ENCODE measurements at places on chromosomes 12 and 14. TPM values are rescaled to one million over a fixed set of nuclear protein-coding genes. Genes with fewer than 3 reads are reported as not detected.

The MTHFD1 gene
- total RNA-seq, result 122 TPM

GRCh38 chr12:114888448-114888847, 204.5 kb upstream of the TBX3 start:
- DNase-seq, result no peak

DNA sequence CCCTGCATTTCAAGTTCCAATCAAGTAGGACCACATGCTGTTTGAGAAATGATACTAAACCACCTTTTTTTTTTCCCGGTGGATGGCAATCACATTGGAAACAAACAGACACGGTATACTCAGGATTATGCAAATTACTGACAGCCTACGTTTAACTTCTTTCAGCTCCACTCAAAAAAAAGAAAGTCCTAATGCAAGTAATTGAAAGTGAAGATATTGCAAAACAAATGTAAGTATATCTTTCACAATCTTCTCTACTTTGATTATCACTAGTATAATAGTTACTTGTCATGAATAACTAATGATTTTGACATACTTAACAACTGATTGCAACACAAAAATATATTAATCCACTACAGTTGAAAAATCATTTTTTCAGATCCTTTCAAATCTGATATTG, 2.6 kb upstream of the OSBPL8 start:
- DNase-seq, result no peak

DNA sequence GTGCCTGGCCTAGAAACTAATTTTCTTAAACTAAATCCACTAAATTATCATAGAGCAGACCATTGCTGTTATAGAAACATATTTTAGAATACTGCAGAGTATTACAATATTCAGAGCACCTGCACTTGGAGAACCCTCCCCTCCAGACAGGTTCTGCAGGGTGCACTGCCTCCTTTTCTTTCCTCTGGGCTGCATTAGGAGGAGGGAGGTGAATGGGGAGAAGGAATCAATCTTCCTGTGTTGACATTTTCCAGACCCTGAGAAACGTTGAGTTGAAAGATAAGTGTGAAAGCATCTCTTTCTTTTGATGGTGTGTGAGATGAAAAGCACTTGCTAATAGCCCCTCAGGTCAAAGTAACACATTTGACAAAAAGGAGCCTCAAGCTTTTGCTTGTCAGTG, 7.3 kb downstream of the SYNE2 start:
- DNase-seq, result no peak

The KLRC2 gene
- not detected for total RNA-seq

- DNase-seq, result no peak
Measured at GRCh38 chr14:61486930-61487495, 165.6 kb downstream of the PRKCH start.

The ATF7 gene
- total RNA-seq, result 9.2 TPM

The AKAP3 gene
- total RNA-seq, result 0.06 TPM

DNA sequence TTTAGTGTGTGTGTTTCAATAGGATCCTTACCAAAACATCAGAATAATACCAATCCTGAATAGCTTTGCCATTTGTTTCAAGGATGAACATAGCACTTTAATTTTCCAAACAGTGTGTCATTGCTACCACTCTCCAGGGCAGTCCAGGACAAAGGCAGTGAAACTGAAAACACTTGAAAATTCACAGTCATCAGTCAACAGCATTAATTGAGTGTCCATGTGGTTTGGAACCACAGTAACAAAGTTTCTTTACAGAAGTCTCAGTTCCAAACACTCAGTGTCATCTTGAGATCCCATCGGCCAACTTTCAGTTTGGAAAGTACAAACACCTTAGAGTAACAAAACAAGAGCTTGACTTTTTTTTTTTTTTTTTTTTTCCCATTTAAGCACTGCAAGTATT, 228.4 kb upstream of the SOX5 start:
- DNase-seq, result no peak

The KRT6B gene
- not detected for total RNA-seq

GRCh38 chr12:50986966-50987737, 34.8 kb downstream of the HIGD1C start:
- no peak for DNase-seq

DNA sequence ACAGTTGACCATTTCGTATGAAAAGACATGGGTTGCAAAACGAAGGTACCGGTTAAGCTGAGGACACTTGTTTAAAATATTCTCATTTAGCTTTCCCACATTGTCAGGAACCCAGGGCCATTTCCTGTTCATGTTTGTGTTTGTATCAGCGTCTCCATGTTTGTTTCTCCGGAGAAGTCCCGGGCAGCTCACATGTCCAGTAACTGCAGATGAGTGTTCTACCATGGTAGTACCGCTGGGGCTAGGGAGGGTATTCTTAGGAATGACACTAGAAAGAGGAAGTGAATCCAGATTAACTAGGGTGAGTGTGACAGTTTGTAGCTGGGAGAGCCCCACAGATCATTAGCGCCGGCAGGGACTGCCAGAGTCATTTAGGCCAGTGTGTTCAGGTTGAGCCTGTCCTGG, 50.0 kb upstream of the EVL start:
- no peak for DNase-seq

Measured in epithelial cell of proximal tubule (primary cell).